ENCODE measurements at places on chromosomes 12 and 14.

- DNase-seq = no peak
Observed at GRCh38 chr12:46005823-46006222, 15.4 kb upstream of the SCAF11 start.

DNA sequence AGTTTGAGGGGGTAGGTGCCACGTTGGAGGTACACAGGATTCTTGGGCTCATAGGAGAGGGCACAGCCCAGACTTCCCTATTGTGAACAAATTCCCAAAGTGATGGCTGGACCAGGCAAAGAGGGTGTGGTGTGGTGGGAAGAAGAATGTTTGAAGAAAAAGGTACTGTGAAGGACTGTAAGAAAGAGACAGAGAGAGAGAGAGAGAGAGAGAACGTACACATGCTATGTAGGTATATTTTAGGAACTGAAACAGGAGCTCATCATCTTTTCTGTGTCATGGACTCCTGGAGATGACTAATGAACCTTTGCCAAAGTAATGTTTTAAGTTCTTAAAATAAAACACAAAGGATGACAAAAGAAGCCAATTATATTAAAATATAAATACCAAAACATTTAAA lies 24.5 kb downstream of the SLC17A8 start:
- DNase-seq = no peak

GRCh38 chr14:99032759-99033158 lies 239.2 kb downstream of the BCL11B start:
- no peak for DNase-seq

DNA sequence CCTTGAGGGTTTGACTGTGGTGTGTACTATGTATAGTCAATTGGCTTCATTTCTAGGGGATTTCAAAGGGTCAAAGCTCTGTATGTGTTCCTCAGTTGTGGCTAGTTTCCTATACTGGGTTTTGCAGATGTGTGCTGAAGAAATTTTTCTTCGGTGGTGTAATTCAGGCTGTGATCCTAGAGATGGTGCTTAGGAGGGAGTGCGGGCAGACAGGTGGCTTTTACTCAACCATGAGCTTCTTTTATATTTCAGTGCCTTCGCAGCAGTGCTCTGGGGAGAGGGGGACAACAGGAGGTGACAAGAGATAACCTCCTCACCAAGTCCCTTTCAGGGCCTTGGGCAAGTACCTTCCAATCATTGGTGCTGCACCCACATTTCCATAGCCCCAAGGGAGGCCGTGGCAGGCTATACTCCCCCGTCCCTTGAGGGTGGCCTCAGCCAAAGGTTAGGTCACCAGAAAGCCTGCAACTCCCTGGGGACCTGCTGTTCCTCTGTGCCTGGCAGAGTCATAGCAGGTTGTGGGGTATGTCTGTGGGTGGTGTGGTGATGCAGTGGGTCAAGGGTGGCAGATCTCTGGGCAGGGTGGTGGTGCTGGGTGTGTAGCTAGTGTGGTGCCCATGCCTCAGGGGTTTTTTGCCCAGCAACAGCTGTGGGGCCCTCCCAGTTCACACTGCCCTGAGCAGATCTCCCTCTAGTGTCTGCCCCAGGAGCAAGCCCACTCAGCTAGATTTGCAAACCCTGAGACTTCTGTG lies 37.0 kb upstream of the TMX1 start:
- DNase-seq = no peak

DNA sequence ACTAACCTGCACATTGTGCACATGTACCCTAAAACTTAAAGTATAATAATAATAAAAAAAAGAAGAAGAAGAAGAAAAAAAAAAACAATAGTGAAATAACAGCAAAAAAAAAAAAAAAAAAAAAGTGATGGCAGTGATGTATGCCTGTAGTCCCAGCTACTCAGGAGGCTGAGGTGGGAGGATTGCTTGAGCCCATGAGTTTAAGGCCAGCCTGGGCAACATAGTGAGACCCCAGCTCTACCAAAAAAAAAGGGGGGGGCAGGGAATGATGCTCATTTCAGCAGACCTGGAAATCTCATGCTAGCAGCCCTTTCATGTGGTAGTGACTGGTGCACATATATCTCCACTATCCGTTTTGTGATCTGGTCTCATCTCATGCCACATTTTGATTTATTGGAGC lies 20.8 kb downstream of the TRAFD1 start:
- no peak for DNase-seq

GRCh38 chr12:26122681-26123481 lies 2.0 kb downstream of the BHLHE41 start:
- peak; percentile 56 for DNase-seq

DNA sequence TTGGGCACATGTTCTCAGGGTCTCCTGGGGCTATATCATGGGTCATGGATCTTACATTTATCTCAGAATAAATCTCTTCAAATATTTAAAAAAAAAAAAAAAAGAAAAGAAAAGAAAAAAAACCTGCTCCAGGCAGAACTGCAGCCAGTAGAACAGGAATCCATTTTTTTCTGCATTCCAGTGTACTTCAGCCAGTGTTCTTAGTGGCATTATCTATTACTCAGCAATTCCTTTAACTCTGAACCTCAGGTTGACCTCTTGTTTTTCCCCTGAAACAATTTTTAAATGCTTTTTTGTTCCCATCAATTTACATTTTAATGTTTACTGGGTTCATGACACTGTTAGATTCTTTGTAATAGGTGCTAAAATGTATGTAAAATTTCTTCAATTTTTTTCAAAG lies 66.7 kb upstream of the STXBP6 start:
- DNase-seq = no peak

DNA sequence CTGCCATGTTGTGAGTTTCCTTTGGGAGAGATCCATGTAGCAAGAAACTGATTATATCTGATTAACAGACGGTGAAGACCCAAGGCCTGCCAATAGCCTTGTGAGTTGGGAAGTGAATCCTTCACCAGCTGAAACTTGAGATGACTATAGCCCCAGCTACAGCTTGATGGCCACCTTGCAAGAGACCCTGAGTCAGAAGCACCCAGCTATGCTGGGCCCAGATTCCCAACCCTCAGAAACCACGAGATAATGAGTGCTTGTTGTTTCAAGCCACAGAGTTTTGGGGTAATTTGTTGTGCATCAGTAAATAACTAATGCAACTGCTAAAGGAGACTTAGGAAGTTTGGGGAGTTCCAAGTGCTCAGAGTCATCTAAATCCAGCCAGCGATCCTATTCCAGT lies 80.3 kb downstream of the AVPR1A start:
- no peak for DNase-seq

DNA sequence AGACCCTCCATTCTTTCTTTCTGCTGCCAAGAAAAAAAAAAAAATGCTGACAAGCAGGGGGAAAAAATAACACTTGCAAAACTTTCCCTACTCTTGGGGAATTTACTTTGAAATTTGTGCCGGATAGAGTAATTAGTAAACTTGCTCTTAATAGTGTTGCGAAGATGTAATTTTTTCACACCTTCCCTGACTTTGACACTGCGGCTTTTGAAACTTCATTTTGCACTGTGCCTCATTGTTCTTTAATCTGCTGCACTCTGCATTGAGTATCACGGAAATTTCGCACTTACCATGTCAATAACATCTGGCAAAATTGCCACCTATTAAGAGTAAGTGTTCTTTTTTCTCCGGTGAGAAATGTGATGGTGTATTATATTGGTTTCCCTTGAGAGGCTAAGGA lies 596.1 kb downstream of the VRK1 start:
- DNase-seq = no peak

- DNase-seq = no peak
Observed at GRCh38 chr12:57896115-57896433, 45.3 kb upstream of the ATP23 start.

DNA sequence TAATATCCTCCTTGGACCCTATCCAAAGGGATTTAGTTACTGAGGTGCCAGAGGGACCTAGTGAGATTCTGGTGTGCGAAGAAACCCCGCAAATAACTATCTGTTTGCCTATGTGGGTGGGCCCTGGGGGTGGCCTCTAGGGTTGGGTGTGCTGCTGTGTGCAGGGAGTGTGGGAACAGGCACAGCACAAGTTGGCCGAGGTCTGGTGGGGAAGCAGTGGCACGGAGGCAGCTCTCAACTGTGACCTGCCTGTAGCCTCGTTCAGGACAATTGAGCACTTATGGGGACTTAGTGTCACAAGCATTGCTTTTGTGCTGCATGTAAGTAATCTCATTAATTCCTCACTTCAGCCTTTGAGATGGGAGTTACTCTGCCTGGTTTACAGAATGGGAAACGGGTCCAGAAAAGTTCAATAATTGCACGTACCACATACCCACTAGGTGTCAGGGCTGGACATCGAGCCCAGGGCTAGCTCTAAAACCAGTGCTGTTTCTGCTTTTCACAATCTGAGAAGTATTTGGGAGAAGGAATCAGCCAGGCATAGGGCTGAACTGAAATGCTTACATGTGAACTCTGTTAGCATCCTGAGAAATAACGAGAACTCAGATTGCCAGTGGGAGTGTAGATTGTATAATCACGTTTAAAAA lies 58.8 kb downstream of the TECPR2 start:
- DNase-seq = no peak

- no peak for DNase-seq
Observed at GRCh38 chr12:124777399-124778372, 86.0 kb downstream of the SCARB1 start.

GRCh38 chr12:44184499-44185206 lies 348.8 kb downstream of the TMEM117 start:
- no peak for DNase-seq

GRCh38 chr14:57732463-57733285 lies 133.2 kb downstream of the SLC35F4 start:
- DNase-seq = no peak

DNA sequence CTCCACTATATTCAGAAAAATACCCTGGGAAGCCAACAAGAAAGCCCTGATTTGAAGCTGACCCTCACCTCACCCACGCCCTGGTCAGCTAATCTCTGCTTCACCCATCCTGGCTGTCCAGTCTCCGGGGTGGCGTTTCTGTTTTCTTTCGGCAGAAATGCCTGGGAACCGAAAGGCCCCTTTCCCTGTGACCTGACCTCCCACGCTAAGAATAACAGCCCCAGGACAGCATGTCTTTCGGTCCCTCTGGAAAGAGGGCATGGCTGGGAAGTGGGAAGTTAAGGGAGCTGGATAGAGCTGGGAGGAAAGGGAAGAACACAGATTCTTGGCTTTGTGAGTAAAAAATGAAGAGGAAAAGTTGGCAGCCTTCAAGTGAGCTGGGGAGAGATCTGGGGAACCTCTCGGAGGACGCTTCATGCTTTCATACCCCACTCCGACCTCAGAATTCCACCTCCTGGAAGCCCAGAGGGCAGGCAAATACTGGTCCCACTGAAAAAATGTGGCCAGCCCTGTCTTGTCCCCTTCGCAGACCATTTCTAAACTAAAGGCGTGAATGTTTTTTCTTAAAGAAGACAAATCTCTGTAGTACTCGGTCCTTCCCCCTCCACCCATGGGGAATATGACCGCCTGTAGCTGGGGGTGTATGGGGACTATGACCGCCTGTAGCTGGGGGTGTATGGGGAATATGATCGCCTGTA lies 163.0 kb upstream of the FKBP4 start:
- DNase-seq = no peak

GRCh38 chr12:33634544-33634943 lies 194.9 kb upstream of the SYT10 start:
- DNase-seq = no peak

DNA sequence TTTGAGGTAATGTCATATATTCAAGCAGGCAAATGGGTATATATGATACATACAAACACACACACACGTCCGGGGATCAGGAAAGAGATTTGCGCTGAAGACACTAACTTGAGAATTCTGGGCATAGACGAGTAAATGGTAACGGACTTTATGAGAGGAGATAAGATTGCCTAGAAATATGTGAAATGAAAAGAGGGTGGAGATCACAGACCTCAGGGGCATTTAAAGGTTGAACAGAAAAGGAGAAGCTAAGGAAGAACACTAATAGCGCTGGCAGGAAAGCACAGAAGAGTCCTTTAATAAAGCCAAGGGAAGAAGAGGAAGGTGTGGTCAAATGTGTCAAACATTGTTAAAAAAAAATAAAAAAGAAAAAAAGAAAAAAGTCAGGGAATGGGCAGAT lies 13.1 kb downstream of the CRY1 start:
- DNase-seq = no peak

DNA sequence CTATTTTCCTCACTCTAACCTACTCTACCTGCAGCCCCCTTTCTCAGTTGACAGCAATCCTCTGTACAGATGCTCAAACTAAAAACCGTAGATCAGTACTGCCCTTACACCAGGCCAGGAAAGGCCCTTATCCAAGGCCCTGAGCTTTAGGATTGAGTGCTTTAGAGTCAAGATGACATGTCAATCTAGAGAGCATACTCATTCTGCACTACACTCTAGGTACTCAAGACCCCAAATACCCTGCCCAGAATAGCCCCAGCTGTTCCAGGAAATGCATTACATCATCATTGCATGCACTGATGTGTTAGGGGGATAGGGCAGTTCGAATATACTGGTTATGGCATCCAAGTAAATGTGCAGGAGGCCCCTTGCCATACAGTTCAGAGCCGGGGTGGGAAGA lies 3.5 kb upstream of the PHLDA1 start:
- DNase-seq = no peak

- DNase-seq = no peak
Observed at GRCh38 chr12:19415563-19415962, 23.7 kb upstream of the AEBP2 start.

- DNase-seq = no peak
Observed at GRCh38 chr12:18165422-18165871, 75.5 kb upstream of the RERGL start.

DNA sequence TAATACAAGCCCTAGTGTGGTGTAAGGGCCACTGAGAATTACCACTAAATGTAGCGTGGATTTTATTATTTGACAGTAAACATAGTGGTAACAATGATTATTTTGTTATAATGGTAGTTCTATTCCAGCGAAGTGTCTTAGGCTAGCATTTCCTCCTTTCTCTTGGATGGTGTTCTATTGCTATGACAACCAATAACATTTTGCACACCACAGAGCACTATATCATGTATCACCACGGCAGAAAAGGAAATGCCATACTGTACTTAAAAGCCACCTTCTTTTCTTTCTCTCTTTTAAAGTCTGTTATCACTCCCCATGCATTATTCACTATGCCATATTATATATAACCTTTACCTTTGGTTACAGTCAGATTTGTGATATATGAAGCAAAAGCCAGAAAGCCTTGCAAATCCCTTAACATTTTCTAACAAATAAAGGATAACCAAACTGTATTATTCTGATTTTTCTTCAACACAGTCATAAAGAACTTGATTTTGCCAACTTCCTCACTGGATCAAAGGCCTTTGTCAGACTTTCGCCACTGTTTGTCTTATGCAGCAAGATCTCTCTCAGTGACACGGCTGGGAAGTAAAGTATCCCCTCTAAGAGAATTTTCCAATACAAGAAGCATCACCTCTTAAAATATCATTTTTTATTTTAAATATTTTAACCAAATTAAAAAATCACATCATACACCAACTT lies 195.8 kb downstream of the FOXN3 start:
- DNase-seq = no peak

DNA sequence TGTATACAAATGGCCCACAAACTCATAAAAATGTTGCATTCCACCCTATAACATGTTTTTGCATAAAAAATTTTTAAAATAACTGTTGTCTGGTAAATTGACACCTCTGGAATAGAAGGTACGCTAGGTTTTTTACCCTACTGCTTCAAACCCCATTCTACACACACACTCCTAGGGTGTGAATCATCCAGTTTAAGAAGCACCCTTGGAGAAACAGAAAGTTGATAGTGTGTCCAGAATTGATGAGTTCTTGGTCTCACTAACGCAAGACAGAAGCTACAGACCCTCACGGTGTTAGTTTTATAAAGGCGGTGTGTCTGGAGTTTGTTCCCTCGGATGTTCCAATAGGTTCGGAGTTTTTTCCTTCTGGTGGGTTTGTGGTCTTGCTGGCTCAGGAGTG lies 158.5 kb downstream of the KLRB1 start:
- no peak for DNase-seq

Data from T-cell (primary cell).